ENCODE measurements at places on chromosomes 2 and 18.
A peak's percentile ranks its signal among the peaks of the same experiment; 100 is the strongest.

GRCh38 chr2:170798996-170799395, 17.7 kb upstream of the GAD1 start:
- no peak for DNase-seq

DNA sequence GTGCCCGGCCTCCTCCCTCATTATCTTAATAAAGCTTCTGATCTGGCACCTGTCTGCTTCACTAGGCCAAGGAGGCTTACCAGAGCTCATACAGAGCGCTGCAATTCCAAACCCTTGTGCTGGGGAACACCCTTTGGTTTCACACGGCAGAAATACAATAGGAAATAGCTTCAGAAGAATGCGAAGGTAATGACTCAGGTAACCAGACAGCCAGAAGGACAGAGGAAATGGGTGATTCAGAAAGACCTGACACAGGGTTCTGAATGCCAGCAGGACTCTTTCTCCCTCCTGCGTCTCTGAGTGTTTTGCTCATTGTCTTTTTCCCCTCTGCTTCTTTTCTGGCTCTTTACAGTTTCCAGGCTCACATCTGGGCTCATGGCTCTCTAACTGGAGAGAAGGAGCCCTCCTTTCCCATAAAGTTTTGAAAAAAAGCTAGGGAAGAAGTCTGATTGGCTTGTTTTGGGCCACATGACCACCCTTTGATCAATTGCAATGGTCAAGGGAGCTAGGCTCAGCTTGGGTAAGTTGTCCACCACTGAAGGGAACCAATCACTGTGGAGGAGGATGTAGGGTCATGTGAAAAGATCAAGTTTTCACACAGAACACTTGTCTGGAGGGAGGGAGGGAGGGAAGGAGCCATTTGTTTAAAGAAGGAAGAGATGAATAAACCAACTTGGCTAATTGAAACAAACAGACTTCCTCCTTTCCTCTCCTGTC, 90.5 kb upstream of the UPP2 start:
- no peak for DNase-seq

DNA sequence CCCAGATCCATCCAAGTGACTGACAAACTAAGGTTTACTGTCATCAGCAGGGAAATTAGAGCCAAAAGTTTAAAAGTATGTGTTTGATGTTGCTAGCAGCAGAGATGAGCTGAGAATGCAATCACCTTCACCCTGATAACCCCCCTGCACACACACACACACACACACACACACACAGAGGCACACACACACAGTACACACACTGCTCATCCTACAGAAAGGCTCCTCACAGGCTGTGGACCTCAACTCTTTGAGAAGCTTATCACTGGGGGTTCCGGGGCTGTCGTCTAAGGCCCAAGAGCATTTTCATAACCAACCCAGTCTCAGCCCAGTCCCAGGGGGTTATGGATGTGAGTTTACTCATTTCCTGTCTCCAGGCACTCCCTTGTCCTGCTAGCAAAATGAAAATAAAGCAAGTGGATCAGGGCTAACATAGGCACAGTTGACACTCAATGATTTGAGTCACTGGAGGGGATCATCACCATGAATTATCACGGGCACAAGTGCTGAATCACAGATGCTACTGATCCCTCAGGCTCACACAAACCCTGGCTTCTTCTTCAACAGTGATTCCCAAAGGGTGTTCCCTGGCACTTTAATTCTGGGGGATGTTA, 76.6 kb downstream of the ALK start:
- DNase-seq: no peak

GRCh38 chr2:103383541-103383940, 621.7 kb downstream of the TMEM182 start:
- DNase-seq: no peak

DNA sequence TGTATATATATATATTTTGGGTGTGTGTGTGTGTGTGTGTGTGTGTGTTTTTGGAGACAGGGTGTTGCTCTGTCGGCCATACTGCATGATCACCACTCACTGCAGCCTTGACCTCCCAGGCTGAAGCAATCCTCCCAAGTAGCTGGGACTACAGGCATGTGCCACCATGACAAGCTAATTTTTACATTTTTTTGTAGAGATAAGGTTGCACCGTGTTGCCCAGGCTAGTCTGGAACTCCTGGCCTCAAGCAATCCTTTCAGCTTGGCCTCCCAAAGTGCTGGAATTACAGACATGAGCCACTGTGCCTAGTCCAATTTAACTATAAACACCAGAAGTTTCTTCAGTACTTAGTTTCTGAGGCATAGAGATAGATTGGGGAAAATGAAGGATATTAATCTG, 18.3 kb downstream of the LIMS1 start:
- no peak for DNase-seq

GRCh38 chr2:6780765-6781274, 84.9 kb downstream of the CMPK2 start:
- peak; percentile 12 for DNase-seq

DNA sequence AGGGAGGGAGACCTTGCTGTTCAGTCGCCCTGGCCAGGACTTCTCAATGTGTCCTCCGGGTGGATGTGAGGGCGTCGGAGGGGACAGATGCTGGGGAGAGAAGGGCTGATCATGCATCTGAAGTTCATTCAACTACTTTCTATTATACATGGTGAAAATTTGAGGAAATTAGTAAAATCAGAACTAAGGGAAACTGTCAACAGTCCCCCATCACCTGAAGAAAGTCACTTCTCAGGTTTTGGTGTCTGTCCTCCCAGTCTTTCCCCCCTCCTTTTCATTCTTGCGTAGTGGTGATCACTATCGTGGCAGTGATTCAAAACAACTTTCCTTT, 17.4 kb upstream of the ACKR3 start:
- DNase-seq: no peak

- peak; percentile 32 for DNase-seq
These were observed 84.6 kb downstream of the FBXO15 start for GRCh38 chr18:74063023-74063422.

DNA sequence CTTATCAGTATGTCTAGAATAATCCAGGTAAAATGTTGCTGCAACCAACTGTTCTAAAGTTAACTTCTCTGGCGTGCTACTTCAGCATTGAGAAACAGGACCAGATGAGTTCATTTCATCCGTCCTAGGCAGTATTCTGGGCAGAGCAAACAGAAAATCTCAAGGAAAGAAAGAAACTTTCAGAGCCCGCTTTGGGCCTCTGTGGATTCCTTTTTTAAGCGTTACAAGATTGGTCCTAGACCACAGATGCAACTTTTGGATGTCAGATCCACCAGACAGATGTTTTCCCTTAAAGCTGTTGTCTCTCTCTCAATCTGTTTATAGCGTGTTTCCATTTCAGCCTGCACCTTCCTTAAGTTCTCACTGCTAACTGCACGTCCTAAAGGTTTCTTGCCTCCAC, 75.0 kb downstream of the BCL2 start:
- DNase-seq: no peak

- no peak for DNase-seq
These were observed 43.1 kb downstream of the MAP4K4 start for GRCh38 chr2:101740555-101740964.

GRCh38 chr18:12651651-12652050, 6.3 kb downstream of the SPIRE1 start:
- DNase-seq: no peak

GRCh38 chr2:68784915-68785314, 50.3 kb downstream of the ARHGAP25 start:
- no peak for DNase-seq

DNA sequence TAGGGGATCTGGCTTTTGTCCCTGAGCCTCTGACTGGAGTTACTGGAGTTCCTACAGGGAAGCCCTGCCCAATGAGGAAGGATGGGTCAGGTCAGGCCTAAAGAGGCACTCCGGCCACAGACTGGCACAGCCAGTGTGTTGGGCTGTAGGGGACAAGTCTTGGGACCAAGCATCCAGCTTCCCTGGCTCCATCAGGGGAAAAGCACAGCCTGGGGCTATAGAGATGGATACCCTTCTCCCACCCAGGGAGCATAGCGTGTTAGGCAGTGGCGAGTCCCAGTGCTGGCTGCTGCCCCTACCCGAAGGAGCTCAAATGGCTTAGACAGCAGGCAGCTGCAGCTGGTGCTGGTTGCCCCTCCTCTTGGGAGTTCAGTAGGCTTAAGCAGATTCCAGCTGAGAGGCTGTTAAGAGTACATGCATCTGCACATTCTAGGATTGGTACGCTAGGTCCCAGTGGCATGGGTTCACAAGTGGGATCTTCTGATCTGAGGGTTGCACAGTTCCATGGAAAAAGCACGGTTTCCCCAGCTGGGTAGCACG, 111.4 kb downstream of the DCDC2C start:
- DNase-seq: no peak

Measured in NB4 (cell line).